ENCODE measurements at places on chromosomes 2 and 18.

GRCh38 chr18:55287935-55288868, 299.8 kb downstream of the TCF4 start:
- DNase-seq: no peak

GRCh38 chr2:20868377-20868776, 45.5 kb upstream of the LDAH start:
- no peak for DNase-seq

- DNase-seq: no peak
These were observed 8.9 kb downstream of the ZFP36L2 start for GRCh38 chr2:43217228-43218154.

DNA sequence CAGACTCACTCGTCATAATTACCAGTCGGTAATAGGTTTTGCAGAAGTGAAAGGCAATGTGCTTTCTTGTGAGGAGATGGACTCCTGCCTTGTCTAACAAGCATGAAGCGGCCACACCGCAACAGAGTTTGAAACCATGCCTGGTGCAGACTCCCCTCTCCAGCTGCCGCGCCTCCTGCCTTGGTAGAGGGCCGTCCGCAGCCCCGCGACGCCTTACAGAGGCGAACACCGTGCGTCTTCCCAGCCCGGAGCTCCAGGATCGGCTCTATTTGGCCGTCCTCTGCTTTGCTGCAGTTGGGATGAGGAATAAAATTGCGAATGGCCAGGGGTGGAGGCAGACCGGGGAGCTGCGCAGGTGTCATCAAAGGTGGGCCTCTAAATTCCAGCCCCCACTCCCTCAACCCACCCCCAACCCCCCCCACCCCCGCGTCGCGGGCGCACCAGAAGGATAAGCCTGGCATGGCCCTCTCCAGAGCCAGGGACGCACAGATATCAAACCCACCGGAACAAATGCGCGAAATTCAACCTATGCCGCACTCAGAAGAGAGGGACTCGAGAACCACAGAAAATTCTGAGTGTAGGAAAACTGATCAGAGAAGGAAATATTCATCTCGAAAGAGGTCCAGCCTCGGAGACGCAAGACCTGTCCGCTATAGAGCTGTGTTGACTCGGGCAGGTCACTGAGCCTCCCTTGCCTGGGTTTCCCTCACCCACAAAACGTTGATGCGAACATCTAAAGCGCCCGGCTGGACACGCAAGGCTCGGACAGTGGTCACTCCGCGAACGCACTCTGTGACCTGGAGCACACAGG, 1.1 kb downstream of the TRABD2A start:
- DNase-seq: no peak

DNA sequence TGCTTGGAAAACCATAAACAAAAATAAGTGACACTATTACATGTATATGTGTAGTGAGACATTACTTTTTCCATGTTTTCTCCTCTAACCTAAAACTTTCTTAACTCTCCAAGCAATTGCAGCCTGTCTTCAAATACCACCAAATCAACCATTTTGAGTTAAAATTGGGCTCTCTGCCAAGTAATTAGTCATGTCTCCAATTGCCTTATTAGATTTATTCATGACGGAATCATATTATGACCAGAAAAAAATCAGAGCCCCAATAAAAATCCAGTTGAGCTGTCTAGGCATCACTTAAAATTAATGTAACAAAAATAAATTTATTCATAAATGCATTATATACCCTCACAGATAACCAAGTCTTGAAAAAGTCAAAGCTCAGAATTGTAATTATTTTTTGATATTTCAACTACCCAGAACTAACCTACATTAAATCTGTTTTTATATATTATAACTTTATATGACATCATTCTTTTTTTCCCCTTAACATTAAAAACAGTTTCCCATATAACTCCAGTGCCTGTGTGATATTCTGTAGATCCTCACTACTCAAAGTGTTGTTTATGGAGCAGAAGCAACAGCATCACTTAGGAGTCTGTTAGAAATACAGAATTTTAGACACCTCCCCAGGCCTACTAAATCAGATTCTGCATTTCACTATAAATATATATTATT, 157.0 kb downstream of the ERBB4 start:
- DNase-seq: no peak

- no peak for DNase-seq
These were observed 79.0 kb upstream of the CTDP1 start for GRCh38 chr18:79600596-79600995.

DNA sequence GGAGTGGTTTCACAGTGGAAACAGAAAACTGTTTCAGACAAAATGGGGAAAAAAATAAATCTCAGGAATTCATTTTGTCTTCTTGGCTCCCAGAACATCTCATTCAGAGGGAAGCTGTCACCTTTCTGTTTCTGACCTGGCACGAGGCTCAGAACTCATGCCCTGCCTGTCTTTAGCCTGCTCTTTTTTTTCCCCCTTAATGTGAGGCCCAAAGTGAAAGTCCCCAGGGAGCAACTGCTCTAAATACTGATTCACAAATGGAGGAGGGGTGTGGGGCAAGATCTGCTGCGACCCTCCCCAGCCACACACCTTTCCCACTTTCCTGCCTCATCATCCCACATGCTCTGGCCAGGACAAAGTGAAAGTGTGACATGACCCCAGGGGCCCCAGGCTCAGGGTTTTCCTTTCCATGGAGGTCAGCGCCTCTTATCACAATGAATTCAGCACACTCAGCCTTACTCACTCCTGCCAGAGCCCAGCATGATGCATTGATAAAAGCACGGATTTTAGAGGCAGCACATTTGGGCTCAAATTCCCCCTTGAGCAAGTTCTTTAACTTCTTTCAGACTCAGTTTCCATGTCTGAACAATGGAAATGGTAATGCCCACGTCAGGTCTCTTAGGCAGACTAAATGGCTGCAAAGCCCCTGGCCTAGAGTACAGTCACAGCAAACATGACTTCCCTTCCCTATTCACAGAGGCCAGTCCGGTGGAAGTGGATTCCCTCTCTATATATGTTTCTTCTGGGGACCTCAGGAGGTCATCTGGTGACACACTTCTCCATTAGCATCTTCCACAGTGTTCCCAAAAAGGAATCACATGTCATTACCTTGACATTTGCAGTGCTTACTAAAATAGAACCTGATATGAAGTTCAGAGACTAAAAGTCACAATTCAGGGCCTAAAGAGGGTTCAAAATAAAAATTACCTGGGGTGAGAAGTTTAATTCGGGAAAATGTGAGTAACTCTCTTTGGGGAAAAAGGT, 55.3 kb upstream of the TMEM163 start:
- DNase-seq: no peak

All from kidney capillary endothelial cell (primary cell).